ENCODE measurements at places on chromosomes 2 and 18. TPM values are rescaled to one million over a fixed set of nuclear protein-coding genes. Genes with fewer than 3 reads are reported as not detected.

GRCh38 chr2:105796131-105796638, 51.5 kb downstream of the NCK2 start:
- no peak for DNase-seq

DNA sequence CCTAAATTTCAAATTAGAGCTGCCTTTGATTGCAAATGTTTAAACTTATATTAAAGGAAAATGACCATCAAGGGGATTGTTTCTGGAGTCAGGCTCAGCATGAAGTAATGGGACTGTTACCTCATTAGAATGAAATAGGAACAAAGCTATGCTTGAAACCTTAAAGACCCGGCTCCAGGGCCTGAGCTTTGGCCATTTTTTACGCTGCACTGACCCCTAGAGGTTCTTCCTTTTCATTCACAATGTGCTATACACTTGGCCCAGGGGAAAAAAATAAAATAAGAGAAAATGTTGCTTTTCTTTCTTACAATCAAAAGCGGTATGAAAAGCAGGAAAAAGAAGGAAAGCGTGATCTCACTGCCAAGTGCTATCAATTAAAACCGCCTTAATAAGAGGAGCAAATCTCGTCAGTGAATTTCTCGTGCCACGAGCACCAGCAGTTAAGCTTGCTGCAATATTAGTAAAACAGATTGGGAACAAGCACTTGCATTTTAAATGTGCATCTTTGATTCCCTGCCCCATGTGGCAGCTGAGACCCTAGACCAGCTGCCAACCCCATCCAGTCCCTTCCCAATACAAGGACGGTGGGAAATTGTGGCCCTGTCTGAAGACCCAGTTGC, 96.6 kb downstream of the MBD2 start:
- DNase-seq: peak; percentile 54

DNA sequence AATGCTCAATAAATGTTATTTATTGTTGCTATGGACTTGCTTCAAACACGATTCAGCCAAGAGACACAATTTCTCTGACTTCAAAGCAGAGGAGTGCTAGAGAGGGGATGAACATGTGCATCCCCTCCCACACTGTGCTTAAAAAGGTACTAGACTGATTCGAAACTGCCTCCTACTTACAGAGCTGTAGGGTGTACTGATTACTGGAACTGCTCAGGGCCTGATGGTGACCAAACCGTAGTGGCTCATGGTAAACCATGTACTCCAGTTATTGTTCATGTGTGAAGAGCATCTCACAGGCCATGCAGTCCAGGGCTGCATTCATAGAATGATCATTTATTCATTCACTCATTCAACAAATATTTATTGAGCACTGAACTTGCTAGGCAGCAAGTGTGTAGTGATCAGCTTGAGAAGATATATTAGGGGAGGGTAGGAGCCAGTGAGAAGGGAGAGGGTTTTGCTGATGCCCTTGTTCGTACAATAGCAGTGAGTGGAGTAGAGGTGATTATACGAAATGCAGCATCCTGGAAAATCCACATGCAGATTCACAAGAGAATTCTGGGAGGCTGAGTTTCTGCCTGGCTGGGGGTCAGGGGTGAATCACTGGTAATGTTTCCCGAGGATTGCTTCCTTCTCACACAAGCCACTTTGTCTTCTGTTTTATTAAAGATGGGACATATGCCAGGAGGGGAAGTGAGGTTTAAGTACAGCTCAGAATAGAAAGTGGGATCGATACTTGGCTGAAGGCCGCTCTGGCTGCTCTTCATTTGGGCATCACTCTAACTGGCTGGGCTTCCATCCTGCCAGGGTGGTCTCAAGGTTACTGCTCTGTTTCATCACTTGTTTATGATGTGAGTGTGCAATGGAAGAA, 245.4 kb downstream of the RAD51AP2 start:
- DNase-seq: no peak

DNA sequence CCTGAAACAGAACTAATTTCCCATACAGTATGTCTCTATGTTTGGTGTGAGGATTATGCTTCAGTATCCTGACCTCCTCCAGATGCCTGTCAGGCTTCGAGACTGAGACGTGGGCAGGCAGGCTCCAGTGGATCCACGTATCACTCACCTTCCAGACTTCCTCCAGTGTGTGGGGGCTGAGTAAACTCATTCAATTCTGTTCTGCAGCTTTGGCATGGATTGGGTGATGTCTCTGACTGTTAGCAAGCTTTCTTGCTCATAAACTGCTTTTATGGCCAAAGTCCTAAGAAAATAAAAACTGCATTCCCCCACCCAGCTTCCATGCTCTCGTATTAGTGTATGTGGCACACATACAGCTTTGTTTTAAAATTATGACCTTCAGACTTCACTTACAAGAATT, 53.6 kb downstream of the CCDC93 start:
- peak; percentile 50 for DNase-seq

DNA sequence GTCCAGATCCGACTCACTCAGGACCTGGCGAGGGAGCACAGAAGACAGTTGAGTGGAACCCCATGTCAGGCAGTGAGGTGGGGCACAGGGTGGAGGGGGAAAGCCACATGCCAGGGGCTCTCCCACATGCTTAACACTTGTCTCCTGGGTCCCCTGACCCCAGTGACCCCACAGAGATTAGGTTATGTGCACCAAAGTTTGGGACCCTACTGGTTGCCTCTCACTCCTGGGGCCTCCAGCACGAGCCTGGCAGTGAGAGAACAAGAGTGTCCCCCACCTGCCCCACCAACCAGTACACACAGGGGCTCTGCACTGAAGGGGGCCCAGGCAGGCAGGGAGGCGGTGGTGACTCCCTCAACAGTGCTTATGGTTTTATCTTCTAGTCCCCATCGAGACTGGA, 58.3 kb downstream of the CIB4 start:
- DNase-seq: no peak

DNA sequence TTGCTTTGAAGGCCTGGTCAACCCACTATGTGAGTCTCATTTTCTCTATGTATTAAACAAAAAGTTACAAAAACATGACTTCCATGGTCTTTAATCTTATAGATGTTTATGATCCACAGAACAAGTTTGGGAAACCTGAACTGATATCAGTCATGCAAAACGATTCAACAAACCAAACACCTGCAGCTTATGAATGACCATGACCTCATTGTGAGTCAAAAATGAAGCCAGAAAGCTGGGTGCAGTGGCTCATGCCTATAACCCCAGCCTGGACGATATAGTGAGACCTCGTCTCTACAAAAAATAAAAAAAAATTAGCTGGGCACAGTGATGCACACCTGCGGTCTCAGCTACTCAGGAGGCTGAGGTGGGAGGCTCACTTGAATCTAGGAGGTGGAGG, 270.4 kb upstream of the CCDC68 start:
- no peak for DNase-seq

DNA sequence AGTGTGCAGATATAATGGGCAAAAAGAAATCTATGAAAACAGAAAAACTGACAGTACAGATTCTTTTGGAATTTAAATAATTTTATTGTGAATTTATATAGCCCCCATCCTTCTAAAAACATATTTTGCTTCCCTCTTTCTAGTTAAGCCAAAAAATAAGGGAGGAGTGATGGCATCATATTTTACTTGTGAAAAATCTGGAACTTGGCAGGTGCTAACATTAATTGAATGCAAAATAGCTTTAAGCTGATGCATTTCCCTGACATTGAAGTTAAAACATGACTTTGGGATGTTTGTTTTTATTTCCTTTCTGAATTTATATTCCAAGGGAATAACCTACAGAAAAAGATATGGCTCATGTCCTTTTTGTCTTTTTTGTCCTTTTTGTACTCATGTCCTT, 82.6 kb upstream of the RBM44 start:
- no peak for DNase-seq

- DNase-seq: peak; percentile 55
These were observed 180.0 kb upstream of the CCDC150 start for GRCh38 chr2:196459539-196459938.

DNA sequence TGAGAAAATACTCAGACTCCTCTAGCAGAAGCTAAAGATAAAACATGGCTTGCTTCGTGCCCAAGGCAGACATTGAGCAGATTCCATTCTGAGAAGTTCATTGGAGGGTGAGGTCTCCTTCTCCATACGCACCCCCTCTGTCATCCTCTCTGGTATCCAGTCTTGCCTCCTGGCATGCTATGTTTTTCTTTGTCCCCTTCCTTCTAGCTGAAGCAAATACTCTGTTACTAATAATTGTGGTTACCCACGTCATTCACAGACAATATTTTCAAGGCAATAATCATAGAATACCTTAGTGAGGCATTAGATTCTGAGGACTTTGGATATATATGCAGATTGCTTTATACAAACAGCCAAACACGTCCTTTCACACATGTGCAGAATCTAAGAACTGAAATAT, 66.2 kb upstream of the KLF7 start:
- peak; percentile 72 for DNase-seq

GRCh38 chr2:71793926-71794325, 340.6 kb downstream of the DYSF start:
- DNase-seq: no peak

DNA sequence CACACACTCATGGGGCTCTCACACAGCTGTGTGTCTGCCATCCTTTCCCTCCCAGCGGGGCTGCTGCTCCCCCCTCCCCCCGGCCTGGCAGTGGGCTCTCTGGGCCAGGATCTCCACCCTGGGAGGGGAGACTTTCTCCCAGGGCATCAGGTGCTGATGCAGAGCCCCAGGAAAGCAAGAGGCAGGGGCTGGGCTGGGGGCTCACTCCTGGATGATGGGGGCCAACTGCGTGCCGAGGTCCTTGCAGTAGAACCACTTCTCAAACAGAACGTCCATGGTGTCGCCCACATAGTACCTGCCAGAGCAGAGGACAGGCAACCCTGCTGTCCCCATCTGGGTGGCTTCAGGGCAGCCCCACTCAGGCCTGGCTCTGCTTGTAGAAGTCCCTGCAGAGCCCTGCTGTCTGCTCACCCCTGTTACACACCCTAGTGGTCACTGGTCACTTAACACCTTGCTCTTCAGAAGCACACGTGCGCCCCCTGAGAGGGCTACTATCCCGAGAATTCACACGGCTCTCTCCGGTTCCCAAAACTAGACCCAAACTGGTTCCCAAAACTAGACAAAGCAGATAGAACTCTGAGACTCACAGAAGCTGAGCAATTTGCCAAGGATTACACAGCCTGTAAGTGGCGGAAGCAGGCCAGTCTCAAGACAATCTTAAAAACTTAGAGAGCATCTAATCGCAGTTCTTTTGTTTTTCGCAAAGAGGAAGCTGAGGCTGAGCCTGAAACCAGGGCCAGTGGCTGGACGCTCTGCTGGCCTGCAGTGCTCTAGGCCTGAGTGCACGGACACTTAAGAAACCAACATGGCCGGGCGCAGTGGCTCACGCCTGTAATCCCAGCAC, 6.6 kb upstream of the OXER1 start:
- DNase-seq: peak; percentile 37

GRCh38 chr2:232320443-232320803, 58.1 kb upstream of the ALPP start:
- no peak for DNase-seq

DNA sequence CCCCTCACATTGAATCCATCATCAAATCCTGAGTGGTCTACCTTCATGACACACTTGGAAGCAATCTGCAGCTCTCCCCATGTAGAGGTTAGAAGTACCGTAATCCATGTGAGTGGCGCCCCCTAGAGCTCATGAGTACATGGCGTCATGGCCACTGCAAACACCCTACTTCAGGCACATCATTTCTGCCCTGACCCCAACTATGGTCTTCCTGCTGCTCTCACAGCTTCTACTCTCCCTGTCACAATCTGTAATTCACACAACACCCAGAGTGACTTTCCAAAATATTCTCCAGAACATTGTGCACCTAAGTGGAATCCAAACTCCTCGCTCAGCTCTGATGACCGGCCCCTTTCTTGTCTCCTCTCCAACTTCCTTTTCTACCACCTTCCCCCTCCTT, 141.9 kb downstream of the ANKRD44 start:
- peak; percentile 51 for DNase-seq

GRCh38 chr2:138441916-138442315, 59.7 kb upstream of the SPOPL start:
- DNase-seq: no peak

The CHRNA1 gene
- 0.90 TPM for total RNA-seq

The NLRC4 gene
- not detected for total RNA-seq

The SPATA3 gene
- total RNA-seq: not detected

The PTPRN gene
- 5.2 TPM for total RNA-seq
